ENCODE measurements at places on chromosomes 2 and 18. TPM values are rescaled to one million over a fixed set of nuclear protein-coding genes. Genes with fewer than 3 reads are reported as not detected.

DNA sequence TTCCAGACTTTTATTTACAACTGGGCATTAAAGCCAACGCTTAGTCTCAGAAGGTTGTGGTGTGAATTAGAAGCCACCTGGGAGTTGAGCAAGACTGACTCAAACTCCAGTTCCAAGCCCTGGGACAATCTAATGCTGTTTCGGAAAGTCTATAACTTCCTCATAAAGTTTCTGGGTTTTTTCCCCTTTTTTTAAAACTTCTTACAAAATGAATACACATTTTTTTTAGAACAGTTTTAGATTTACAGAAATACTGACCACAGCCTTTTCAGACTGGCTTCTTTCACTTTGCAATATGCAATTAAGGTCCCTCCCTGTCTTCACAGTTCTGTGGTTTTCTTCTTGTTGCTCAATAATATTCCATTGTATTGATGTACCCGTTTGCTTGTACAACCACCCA is 115.9 kb upstream of the TWIST2 start:
- DNase-seq: no peak

- no peak for DNase-seq
Measured at GRCh38 chr2:11828933-11829323, 82.5 kb downstream of the LPIN1 start.

The REG1B gene
- polyA plus RNA-seq: not detected

DNA sequence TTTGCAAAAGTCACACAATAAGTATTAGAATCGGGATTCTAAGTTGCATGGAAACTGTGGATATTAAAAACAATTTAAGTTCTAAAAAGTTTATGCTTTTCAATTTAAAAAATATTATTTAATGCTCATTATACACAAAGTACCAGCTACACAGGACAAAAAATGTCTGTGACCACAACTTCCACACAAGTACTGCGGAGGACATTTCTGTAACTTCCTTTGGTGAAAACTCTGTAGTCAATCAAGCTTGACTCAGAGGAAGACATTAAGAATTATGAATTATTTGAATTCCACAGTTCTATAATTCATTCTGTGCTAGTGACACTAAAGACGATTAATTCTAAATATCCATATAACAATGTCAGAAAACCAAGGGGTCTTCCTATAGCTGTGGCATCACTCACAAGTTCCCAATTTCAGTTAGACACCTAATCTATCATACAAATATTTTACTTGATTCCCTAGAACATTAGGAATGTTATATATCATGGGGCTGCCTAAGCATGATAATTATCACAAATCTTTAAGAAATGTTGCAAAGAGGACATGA is 120.5 kb downstream of the AFF3 start:
- DNase-seq: no peak

DNA sequence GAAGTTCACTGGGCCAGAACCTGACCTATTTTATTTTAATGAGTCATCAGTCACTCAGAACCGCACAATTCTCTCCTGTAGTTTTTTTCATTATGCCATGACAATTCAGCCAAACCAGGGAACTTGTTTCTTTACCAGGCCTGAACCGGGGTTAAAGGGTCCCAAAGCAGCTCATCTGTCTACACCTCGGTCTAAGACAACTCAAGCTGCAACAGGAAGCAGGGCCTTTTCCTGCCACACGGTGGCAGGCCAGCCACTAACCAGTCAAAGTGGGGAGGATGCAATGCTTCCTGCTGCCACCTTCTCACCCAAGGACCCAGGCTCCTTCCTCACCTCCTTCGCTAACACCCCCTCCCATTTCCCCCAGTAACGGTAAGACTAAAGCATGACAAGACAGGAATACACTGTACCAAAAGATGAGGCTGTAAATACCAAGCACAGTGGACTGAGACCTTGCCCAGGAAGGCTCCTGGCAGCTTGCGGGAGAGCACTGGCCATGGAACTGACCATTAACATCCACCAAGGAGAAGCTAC is 56.7 kb upstream of the ACKR3 start:
- DNase-seq: peak; percentile 31

The DHRS9 gene
- not detected for polyA plus RNA-seq

DNA sequence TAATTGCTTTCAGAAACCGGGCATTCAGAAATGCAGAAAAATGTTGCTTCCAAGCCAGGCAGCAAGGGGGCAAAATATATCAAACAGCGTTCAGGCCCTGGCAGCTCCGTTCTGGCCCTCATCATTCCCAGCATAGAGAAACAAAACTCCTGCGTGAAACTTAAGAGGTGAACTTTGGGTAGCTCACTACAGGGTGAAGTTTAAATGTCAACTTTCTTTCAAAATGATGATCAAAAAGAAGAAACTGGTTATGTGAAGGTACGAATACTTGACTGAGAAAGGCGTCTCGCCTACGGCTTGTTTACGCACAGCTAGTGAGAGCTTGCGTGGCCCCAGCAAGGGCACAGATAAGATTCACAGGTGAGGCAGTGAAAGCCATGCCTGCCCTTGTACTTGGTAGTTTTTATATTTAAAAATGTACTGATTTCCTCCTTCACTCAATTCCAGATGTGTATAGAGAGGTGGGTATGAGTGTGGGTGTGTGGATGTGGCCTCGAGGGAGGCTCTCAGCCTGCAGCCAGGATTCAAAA is 127.5 kb downstream of the NFATC1 start:
- DNase-seq: no peak

- no peak for DNase-seq
Measured at GRCh38 chr2:190695739-190696138, 46.9 kb downstream of the NAB1 start.

The NMUR1 gene
- polyA plus RNA-seq: 0.11 TPM

GRCh38 chr2:12006850-12007249 is 260.4 kb downstream of the LPIN1 start:
- no peak for DNase-seq

The ZAP70 gene
- polyA plus RNA-seq: 2.6 TPM

- no peak for DNase-seq
Measured at GRCh38 chr2:142217804-142218203, 87.0 kb upstream of the LRP1B start.

GRCh38 chr18:45303026-45303425 is 312.2 kb upstream of the SLC14A2 start:
- no peak for DNase-seq
